ENCODE measurements at places on chromosomes 12 and 14.

- DNase-seq: no peak
Observed at GRCh38 chr12:127077262-127078045, 1189.5 kb upstream of the TMEM132C start.

DNA sequence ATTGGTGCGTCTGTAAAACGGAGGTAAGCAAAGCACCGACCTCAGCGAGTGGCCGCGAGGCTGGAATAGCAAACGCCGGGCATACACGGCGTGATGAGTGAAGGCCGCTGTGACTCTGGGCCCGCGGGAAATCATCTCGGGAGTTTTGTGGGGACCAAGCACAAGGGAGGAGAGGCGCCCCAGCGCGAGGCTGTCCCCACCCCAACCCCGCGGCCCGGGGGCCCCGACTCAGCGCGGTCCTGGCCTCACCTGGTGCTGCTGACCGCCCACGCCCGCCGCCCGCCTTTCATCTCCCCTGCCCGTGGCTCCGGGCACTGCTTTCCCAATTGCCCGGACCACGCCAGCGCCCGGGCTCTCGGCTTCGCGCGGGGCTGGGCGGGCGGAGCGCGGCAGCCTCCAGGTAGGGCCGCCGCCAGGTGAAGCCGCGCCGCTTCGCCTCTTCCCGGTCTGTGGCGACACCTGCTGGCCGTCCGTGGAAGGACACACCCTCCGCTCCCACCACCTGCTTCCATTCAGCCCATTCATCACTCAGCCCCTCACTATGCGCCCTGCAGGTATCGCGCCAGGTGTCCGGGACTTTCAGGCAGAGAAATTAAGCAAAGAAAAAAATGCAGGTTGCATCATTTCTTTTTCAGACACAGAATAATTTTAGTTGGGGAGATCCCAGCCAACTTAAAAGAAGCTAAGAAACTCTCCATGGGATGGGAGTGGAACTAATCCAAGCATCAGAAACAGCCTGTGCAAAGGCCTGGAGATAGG lies 360.4 kb downstream of the MED13L start:
- DNase-seq: no peak

DNA sequence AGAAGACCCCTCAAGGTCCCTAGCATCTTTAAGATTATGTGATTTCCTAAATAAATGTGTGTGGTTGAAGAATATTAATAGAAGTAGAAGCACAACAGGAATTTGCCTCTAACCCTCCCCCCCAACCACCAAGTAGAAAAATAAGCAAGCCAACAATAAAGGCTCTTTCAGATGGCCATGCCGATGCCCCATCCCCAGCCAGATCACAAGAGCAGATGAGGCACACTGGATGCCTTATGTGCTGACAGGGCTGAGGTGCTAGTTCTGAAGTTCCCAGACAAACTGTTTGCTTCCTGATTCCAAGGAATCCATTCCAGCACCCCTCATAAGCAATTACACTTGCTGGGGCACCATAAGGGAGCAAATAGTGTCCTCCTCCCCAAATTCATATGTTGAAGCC lies 90.0 kb downstream of the SSPN start:
- DNase-seq: no peak

GRCh38 chr14:24055971-24056799 lies 4.4 kb downstream of the CARMIL3 start:
- no peak for DNase-seq

- DNase-seq: no peak
Observed at GRCh38 chr12:56253091-56253490, 5.1 kb downstream of the ANKRD52 start.

GRCh38 chr14:59358102-59358501 lies 107.1 kb downstream of the GPR135 start:
- DNase-seq: peak; percentile 40

DNA sequence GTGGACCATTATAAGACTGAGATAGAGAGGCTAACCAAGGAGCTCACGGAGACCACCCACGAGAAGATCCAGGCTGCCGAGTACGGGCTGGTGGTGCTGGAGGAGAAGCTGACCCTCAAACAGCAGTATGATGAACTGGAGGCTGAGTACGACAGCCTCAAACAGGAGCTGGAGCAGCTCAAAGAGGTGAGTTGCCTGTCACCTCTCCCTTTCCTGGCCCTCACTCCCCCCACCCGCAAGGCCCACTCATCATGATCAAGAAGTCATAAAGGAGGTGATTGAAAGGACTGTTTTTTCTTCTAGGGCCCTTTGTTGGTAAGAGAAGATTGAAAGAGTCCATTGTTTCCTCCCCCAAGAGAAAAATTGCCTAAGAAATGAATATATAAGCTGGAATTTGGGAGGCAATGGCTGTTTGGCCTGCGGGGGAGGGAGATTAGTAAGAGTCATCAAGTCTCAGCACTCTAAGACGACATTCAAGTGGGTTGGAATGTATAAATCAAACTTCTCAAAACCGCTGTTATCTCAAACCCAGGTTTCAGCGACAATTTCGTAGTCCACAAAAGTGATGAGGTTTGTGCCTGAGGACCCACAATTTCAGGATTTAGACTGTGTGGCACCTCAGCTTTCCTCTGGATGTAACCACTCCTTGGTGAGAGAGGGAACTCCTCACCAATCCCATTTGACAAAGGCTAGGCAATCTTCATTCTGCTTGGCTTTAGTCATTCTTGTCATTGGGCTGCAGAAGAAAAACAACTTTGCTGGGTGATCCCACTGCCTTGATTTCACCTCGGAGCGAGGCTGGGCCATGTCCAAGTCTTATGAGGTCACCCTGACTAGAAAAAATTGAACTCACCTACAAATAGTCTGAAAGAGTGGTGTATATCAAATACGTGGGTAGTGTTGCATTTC lies 966 bp downstream of the BICD1 start:
- DNase-seq: no peak

DNA sequence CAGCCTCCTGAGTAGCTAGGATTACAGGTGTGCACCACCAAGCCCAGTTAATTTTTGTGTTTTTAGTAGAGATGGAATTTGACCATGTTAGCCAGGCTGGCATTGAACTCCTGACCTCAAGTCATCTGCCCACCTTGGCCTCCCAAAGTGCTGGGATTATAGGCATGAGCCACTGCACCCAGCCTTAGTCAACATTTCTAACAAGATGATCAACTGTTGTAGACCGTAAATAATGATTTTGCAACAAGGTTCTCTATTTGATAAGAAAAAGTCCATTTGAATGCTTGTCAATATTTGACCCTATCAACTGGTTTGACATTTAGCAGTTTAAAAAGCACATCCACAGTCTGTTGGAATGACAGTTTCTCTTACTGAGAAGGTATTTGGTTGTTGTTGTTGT lies 25.2 kb upstream of the NRDE2 start:
- DNase-seq: no peak

DNA sequence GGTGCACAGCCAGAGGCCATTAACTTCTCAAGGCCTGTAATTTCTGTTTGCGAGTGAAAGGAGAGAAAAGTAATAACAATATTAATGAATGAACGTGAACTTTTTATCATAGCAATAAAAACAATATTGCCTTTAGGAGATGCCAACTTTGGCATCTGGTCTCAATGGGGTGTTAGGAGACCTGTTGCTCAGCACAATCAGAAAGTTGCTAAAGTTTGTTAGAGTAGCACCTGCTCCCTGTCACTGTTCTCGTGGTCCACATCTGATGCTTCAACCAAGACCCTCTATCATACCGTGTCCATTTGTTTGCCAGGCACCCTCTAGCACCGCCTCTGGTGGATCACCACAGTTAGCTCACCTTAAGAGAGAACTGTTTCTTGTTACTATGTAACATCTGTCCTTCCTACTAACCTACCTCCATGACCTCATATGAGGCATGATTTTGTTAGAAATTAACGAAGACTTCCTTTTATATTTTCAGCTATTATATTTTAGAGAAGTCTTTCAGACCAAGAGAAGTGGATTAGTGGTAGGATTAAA lies 12.5 kb upstream of the CLEC4E start:
- DNase-seq: no peak

- DNase-seq: no peak
Observed at GRCh38 chr12:132558042-132558856, 52.1 kb downstream of the LRCOL1 start.

DNA sequence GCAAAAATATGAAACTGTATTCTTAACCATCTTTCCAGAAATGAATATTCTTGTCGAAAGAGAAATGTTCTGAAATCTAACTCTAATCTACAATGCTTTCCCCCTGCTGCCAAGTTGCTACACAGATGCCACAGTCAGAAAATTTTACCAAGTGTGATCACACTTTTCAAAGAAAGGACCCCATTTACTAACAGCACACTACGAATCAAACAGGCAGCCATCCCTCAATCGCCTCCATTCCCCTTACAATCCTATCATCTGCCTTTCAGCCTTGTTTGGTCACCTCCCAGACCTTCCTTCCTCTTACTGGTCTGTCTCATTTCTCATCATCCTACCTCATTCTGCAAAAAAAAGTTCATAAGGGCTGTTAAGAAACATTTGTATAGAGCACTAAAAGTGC lies 190.1 kb downstream of the MED13L start:
- no peak for DNase-seq

DNA sequence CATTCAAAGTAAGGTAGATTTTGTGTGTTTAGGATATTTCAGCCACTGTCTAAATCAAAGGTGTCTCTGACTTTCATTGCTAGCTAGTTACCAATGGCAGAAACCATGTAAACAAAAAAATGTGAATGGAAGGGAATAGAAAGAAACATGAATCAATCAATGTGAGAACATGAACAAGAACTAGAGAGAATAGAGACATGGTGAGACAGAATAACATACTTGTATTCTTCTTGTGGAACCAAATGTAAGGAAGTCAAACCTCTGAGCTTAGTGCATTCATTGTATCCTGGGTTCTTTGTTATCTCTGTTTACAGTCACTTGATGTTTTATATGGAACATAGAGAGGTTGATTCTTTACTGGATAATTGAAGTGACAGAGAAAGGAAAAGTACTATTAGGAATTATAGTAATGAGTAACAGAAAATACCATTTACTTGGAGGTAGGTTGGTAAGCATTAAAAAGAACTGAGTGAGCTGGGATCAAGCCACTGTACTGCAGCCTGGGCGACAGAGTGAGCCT lies 2.6 kb upstream of the WNK1 start:
- DNase-seq: no peak

DNA sequence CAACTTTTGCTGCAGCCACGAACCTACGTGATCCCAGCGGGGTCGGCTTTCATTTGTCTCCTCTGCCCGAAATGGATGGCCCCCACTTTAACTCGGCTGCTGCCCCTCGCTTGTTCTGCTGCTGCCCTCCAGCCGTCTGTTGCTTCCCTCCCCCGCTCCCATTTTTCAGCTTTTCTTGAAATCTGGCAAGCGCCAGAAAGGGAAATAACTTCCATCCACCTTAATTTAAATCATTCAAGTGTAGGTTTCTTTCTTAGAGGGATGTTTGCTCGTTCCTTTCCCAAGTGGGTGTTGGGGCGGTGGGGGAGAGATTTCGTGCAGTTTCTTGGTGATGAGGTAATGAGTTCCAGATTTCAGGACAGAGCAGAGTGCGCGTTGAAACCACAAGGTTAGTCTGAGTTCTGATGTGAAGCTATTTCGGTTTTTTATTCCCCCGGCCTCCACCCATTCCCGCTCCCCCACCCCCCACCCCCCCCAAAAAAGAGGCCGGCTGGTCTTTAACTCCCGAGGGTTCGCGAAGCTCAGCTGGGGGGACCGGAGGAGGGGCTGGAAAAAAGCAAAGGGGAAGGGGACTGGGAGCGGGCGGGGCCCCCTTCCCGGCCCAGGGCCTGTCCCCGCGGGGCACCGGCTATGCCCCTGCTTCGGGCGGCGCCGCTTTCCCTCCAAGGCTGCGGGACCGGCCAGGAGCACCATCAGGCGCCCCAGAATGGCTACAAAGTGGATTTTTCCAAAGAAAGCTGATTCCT lies 2.2 kb upstream of the ZFP36L1 start:
- DNase-seq: peak; percentile 85

DNA sequence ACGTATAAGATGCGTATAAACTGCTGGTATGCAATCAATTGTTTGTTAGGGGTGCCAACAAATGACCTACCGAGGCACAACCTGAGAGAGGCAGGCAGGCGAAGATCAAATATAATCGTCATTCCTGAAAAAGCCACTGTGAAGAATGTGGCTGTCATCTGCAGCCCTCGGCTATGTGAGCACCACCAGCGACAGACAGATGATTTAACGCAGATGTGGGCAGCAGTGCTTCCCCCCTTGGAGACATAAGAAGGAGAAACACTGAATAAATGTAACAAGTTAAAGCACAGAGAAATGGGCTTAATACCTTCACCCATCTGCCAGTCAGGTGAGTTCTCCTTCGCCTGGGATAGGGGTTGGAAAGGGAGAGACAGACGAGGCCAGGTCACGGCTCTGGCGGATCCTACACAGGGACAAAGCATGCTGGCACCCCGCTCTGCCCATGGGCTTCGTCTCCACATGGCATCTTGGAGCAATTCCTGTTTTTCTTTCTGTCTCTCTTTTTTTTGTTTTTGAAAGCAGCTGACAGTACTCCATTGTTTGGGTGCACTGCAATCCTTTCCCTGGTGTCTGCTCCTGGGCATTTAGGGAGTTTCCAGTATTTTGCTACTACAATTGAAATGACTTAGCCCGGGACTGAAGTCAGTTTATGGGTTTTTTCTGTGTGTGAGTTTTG lies 28.1 kb downstream of the TNFAIP2 start:
- DNase-seq: no peak

DNA sequence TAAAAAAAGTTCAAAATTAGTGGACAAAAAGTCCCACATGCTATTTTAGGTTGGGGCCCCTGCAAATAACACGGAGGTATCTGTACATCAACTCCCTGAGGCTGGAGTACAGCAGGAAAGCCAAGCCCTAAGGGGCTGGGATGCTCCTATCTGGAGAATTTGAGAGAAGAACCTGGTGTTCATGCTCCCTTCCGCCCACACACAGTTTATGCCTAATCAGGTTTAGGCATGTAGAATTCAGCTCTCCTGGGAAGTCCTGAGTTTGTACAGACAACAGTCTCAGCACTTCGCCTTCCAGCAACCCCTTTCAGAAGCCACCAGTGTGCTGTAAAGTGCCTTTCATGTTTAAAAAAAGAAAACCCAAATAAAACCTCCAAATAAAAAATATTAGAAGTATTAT lies 237.3 kb upstream of the GRIP1 start:
- DNase-seq: no peak

GRCh38 chr12:7242176-7243101 lies 53.0 kb downstream of the PEX5 start:
- no peak for DNase-seq

DNA sequence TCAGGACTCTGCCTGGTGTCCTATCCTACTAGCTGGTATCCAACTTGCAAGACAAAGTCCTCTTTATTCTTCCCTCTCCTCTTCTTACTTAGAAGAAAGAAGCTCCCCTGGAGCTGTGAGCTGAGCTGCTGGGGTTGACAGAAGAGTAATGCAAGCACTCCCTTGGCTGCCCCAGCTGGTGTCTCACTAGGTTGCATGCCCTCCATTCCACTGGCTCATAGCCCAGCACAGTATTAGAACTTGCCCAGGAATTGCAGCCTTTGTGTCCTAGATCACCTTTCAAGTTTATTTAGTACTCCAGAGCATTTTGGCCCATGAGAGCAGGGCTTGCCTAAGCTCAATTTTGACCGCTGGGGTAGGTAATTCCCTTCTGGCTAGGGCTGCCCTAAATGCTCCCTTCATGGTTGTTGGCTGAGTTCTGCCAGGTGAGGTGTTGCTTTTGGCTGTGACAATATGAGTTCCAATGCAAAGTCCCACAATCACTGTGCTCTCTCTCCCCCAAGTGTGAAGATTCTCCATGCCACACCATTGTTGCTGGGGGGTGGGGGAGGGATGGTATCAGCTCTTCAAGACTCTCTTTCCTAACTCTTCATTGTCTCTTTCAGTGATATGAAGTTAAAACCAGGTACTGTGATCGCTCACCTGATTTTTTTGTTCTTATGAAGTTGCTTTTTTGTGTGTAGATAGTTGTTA lies 317.4 kb upstream of the DDHD1 start:
- DNase-seq: no peak

Measured in stromal cell of bone marrow (primary cell).